Left cardiac atrium (tissue), 4 donors: ENCODE measurements at places on chromosomes 1 and 21. TPM values are rescaled to one million over a fixed set of nuclear protein-coding genes. Genes with fewer than 3 reads are reported as not detected.

DNA sequence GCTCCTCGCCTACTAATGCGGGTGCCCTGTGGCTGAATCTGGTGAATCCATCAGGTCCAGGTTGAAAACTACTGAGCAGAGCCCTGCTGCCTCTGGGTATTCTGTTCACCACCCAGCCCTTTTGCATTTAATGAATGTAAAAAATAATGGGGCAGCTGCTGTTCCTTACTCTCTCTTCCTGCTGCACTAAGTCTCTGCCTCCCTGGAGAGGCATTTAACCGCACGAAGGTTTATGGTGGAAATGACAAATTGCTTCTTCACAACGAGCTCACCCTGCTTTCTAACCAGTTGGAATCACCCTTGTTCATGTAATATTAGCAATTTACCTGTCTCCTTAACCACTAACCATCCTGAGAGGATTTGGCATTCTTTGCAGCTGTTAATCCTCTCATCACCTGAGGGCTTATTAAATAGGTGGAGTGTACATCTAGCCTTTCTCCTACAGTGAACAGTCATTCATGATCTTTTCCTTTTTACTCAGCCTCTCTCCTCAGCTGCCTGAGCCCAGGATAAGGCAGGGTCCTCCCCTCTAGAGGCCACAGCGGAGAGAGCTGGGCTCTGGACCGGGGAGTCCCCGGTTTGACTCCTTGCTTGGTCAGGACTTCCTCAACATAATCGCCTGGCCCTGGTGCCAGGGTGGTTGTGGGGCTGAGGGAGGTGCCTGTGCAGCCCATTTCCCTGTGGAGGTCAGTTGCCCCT is 97.6 kb downstream of the NOS1AP start:
- no peak for DNase-seq

Gene CA6
- total RNA-seq = not detected

GRCh38 chr21:44083631-44084291 is 23.4 kb upstream of the PWP2 start:
- DNase-seq = no peak

Gene TIAM1
- 6.7 TPM for total RNA-seq

DNA sequence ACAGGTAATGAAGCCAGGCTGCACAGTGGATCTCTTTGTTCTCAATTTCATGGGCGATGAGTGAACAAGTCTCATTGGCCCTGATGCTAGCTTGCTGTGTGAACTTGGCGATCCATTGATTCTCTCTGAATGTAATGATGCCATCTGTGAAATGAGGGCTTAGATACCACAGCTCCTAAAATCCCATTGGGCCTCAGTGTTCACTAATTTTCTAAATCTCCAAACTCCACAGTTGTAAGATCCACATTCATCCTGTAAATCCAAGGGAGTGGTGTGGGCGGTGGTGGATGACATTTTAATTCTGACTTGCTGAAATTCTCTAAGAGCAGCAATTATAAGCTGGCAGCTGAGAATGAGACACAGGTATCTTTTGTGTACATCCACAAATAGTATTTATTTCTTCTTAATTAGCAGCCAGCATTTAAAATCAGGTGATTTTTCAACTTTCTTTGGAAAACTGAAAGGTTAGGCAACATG is 9.6 kb upstream of the ACTL8 start:
- no peak for DNase-seq

GRCh38 chr1:220892997-220893700 is 13.9 kb downstream of the HLX start:
- no peak for DNase-seq

GRCh38 chr1:76929136-76929535 is 61.9 kb downstream of the ST6GALNAC5 start:
- no peak for DNase-seq

- no peak for DNase-seq
These were observed 44.5 kb upstream of the VAMP3 start for GRCh38 chr1:7726623-7727022.
